Foreskin fibroblast (primary cell): ENCODE measurements at places on chromosomes 5 and 9.
A peak's percentile ranks its signal among the peaks of the same experiment; 100 is the strongest.

DNA sequence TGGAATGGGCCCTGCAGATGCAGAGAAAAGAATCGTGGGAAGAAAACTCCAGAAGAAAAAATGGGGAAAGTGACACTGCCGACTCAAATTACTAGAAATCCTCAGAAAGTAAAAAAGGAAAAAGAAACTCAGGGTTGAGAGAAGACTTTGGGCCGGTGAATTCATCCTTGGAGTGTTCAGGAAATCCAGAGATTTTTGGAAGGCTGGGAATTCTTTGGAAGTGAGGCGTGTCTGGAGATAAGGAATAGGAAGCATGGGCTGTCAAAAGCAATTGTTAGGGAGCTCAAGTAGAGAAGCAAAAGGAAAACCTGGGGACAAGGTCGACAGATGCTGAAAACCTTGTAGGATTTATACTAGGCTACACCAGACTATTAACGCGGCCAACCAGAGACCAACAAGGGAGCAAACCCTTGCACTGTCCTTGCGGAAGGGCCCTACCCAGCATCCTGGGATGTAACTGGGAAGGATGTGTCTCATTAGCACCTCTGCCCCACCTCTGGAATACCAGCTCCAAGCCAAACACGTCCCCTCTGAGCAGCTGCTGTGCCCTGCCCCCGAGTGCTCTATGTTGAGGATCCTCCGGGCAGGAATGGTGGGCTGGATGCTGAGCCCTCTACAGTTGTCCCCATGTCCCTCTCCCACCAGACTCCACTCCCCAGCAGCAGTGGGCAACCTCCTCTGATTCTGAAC is 11.6 kb downstream of the DAB2IP start:
- DNase-seq: no peak

GRCh38 chr5:5323551-5323950 is 98.9 kb upstream of the ICE1 start:
- no peak for DNase-seq

GRCh38 chr5:159458217-159458711 is 128.0 kb upstream of the IL12B start:
- no peak for DNase-seq

DNA sequence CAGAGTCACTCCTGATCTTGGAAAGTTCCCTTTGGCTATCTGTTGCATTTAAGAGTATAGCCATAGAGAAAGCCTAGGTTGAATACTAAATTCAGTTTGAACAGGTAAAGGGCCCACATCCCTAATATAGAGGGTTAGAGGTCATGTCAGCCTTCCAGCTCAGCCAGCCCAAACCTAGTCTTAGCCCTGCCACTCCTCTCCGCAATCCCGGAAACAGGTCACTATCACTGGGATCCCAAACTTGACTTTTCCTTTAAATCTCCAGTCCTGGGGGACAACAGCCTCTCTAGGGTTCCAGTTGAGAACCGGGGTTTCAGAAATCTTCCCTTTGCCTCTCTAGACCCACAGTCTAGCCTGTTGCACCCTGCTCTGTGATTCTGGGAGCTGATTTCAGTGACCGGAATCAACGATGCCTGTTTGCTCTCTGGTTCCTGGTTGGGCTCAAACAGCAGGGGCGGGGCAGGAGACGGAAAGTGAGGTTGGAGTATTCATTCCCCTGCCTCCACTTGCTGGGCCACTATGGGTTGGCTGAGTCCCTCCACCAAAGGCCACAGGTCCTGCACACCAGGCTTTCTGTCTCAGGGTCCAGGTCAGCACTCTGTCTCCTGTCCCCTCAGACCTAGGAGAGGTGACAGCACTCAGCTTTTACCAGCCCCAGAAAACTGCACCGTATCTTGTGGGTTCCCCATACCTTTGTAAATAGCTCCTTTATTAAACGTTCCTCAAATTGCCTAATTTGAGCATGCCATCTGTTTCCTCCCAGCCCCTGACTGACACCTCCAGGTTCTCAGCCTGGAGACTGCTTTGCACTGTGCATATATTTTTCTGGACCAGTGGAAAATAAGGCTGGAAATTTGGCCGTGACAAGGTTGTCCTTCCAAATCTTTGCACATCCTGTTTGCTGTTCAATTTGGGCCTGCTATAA is 23.8 kb upstream of the CPEB4 start:
- DNase-seq: no peak

GRCh38 chr5:127068493-127069214 is 4.6 kb downstream of the C5orf63 start:
- DNase-seq: peak; percentile 55

GRCh38 chr9:136341769-136342168 is 14.4 kb downstream of the GPSM1 start:
- peak; percentile 16 for DNase-seq

DNA sequence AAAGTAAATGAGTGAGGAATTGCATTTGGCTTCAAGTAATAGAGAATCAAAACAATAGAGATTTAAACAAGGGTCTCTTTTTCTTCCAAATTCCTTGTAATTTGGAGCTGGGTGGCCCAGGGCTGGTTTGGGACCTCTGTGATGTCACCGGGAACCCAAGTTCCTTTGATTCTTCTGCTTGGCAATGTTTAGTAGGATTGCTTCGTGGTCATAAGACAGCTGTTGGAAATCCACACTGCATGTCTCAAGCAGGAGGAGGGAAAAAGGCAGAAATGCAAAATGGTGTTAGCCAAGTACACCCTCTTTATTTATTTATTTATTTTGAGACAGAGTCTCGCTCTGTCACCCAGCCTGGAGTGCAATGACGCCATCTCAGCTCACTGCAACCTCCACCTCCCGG is 72.6 kb upstream of the IL12B start:
- no peak for DNase-seq

- no peak for DNase-seq
These were observed 374.9 kb upstream of the IRX1 start for GRCh38 chr5:3220638-3221288.

DNA sequence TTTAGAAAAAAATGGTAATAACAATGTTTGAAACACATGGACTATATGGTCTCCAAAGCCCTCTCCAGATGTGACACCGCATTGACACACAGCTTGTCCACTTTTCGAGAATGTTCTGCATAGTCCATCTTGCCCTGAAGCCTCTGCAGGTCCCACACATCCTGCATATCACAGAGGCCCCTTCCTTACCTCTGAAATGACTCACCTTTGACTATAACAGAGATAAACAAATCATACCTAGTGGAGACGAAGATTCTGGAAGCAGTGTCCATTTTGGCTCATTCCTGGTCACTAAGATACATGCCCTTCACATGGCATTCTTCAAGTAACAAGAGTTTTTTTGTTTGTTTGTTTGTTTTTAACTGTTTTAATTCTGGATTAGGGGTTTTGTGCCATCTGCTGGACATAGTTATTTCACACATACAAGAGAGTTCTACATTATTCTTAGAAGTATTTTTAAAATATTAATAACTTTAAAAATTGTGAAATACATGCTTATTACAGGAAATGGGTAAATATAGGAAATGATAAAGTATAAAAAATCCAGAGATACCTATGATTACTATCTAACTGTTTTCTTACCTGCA is 5.1 kb downstream of the ARL14EPL start:
- DNase-seq: no peak

GRCh38 chr5:166401391-166401790 is 1890.1 kb upstream of the WWC1 start:
- no peak for DNase-seq

DNA sequence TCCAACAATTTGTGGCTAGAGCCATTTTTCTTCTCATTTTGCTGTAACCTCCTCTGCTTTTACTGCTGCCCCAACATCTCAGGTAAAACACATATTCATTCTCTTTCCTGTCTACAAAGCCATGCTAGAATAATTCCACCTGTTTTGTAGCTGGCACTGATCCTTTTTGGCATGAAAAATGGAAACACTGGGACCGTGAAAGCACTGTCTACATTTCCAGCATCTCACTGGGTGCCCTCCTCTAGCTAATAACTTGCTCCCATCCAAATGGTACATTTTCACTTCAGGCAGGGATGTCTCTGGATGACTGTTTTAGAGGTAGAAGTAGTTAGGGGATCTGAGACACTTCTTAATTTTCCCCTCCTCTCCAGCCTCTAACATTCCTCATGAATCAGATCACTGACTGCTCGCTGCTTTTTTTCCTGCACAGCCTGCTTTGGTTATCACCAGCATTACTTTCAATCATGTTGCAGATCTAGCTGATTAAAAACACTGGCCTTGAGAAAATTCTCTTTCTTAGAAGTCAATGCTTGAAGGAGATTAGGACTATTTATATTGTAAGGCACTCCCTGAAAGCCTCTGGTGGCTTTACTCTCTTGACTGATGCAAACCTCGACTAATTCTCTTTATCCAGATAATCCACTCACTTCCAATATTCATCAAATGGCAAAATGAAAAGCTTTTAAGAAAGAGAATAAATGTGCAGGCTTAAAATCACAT is 1312.6 kb upstream of the DMAC1 start:
- no peak for DNase-seq

- DNase-seq: no peak
These were observed 10.5 kb upstream of the TCOF1 start for GRCh38 chr5:150347003-150347402.

- no peak for DNase-seq
These were observed 14.2 kb upstream of the RGS3 start for GRCh38 chr9:113449376-113449775.
